ENCODE measurements at places on chromosomes 7 and 10.

GRCh38 chr10:5895804-5896203, 5.8 kb downstream of the FBH1 start:
- DNase-seq = no peak

DNA sequence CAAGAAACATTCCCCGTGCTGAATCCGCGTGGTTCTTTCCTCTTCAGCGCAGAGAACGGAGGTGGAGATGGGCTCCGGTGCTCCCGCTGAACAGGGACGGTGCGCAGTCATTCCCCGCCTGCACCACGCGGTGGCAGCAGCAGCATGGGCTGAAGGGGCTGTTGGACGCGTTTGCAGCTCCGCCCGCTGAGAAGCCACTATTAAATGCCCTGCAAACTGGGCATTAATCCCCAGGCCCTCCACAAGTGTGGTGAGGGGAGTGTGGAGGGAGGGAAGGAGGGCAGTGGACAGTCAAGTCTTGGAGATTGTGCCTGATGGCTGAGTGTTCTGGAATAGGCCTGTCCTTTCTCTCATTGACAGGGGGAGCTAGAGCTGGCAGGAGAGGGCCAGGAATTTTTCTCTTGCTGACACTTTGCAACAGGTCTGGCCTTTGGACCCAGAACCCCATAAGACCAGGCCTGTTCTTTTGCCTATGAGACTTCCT, 240.2 kb upstream of the INHBA start:
- peak; percentile 73 for DNase-seq

- DNase-seq = no peak
Measured at GRCh38 chr7:101804088-101804963, 13.1 kb upstream of the CUX1 start.

- no peak for DNase-seq
Measured at GRCh38 chr10:68275600-68276126, 43.8 kb upstream of the ATOH7 start.

DNA sequence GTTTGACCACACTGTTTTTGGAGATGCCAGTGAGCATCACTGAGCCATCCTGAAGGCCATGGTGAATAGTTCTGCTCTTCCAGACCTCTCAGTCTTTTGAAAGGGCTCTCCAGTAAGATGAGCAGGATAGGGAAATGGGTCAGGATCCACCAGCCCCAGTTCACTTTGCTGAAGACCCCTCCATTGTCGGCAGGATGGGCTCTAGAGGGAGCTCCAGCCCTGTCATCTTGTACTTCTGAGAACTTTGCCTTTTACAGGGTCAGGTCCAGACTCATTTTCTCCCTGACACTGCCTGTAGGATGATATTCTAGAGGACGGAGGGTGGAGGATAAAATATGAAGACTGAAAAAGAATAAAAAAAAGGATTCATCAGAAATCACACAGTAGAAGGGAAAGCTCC, 13.1 kb downstream of the LHFPL3 start:
- no peak for DNase-seq

Measured in left renal pelvis (tissue), 4 donors.